Suppressor macrophage treated with lipopolysaccharide for 4 hours (primary cell): ENCODE measurements at places on chromosomes 5 and 9.

- no peak for DNase-seq
Observed at GRCh38 chr9:109796078-109796477, 16.1 kb downstream of the PALM2AKAP2 start.

DNA sequence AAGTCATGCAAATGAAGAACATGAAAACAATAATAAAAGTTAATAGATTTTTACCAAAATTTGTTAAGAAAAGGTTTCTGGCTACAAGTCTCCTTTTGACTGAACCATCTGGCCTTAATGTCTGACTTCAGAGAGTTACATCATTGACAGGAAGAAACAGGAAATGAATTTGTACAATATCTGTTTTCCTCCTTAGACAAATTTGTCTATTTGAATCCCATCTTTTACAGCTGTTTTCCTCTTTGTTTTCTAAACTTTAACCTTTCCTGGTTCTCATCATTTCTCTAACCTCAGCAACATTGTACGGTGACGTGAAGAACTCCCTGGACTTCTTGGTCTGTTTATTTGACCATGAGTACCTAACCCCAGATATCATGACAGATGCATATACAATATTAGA lies 567.5 kb upstream of the RIOK2 start:
- no peak for DNase-seq

GRCh38 chr5:55564721-55565120 lies 30.0 kb upstream of the PLPP1 start:
- DNase-seq: no peak

DNA sequence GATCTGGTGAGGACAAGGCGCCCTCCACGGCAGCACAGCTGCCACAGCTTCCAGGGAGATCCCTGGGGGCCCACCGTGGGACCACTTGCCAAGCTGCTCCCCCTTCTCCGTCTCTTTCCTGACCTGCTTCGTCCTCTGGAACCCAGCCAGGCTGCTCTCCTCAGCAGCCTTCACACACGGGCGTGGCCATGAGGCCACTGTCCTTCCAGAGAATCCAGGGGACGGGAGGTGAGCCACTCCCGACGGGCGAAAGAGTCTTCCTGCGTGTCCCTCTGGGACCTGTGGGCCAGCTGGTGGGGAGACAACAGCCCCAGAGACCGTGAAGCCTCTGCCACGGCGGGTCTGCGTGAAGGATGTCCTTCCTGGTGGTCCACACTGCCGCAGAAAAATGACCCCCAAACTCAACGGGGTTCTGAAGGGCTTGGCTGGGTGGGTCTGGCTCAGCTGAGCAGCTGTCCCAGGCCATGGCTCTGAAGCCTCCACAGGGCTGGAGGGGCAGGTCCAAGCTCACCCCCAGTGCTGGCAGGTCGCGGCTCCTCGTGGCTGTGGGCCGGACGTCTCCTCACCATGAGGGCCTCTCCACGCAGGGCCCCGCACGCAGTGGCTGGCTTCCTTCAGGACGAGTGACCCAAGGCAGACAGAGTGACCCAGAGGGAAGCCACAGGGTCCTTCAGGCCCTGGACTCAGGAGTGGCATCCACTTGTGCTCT lies 47.4 kb upstream of the NKD2 start:
- no peak for DNase-seq

DNA sequence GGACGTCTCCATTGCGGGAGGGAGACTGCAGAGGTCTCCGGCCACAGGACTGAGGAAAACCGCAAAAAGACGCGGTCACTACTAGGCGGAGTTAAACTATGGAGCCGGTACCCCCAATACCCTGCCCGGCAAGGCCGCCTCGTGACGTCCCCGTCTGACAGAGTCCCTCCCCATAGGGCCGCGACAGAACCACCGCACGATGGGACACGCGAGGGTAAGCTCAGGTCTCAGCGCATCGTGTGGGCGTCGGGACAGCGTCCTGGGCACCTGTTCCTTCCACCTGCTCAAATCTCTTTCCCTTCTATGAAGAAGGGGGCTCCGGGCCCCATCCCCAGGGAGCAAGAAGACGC lies 35.2 kb upstream of the GLDC start:
- peak; percentile 69 for DNase-seq

- DNase-seq: no peak
Observed at GRCh38 chr5:125199968-125200865, 453.8 kb upstream of the ZNF608 start.

GRCh38 chr9:133114886-133115603 lies 6.0 kb downstream of the RALGDS start:
- no peak for DNase-seq

- peak; percentile 33 for DNase-seq
Observed at GRCh38 chr9:95313010-95313498, 4.5 kb downstream of the FANCC start.

DNA sequence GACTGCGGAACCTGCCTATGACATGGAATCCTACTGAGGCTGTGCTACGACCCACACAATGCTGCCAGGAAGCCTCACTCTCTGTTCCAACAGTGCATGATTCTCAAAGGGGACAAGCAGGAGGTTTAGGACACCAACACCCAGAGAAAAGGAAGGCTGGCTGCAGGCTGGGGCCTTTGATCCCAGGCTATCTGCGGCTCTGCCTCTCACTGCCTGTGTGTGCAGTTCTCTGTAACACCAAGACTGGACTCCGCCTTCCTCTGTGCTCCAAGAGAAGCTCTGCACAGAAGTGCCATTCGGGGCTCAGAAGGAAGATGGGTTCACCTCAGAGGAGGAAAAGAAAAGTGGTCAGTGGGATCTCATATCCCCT lies 20.5 kb downstream of the ANKH start:
- DNase-seq: no peak

DNA sequence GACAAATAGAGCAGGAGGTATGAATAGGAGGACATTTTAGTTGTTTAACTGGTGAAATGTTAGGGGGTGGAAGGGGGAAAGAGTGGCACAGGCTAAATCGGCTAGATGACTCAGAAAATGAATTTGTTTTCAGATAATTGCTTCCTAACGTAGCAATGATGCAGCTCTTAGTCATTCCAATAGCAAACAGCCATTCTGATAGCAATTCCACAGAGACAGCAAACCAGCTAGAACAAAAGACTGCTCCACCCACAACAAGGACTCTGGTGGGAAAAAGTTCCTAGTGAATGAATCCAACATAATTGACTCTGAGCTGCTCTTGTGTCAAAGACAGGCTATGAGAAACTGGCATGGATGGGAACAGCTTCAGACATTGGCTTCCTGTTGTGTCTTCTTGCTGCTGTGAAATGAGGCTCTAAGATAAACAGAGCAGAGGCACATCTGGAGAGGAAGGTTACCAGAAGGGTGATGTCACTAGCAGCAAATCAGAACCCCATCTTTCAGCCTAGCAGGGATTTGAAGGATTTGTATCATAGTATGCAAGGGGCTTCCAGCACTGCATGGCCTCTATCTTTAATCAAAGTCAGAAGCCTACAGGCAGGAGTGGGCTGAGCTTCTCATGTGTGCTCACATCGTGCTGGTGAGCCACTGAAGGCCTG lies 28.1 kb upstream of the F2RL1 start:
- peak; percentile 39 for DNase-seq

DNA sequence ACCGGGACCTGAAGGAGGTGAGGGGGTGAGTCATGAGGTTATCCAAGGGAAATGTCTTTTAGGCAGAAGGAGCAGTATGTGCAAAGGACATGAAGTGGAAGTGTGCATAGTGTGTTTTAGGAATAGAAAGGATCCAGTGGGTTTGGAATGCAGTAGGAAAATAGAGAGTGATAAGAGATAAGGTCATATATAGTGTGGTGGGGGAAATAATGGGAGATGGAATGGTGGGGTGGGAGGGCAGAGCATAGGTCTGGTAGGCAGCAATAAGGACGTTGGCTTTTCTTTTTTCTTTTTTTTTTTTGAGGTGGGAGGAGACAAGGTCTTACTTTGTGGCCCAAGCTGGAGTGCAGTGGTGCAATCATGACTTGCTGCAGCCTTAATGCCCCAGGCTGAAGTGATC lies 17.8 kb downstream of the SNX24 start:
- no peak for DNase-seq

- DNase-seq: no peak
Observed at GRCh38 chr9:36858805-36859375, 175.2 kb downstream of the PAX5 start.

- DNase-seq: no peak
Observed at GRCh38 chr5:74624931-74625505, 15.5 kb downstream of the ENC1 start.

DNA sequence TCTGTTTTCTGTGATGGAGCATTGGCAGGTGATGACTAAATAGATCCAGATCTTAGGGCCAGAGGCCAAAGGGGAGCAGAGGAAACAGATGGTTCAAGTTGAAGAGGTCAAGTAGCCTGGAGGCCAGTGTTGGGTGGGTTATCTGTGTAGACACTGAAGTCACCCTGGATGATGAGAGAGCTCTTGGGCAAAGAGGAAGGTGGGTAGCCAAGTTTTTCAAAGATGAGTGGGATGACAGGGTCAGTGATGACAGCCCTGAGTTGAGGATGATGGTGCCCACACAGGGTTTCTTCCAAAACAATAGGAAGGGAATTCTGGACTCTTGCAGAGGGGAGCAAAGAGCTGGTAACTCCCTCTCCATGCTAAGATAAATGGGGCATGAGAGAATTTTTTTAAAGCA lies 76.6 kb downstream of the CD180 start:
- peak; percentile 30 for DNase-seq

DNA sequence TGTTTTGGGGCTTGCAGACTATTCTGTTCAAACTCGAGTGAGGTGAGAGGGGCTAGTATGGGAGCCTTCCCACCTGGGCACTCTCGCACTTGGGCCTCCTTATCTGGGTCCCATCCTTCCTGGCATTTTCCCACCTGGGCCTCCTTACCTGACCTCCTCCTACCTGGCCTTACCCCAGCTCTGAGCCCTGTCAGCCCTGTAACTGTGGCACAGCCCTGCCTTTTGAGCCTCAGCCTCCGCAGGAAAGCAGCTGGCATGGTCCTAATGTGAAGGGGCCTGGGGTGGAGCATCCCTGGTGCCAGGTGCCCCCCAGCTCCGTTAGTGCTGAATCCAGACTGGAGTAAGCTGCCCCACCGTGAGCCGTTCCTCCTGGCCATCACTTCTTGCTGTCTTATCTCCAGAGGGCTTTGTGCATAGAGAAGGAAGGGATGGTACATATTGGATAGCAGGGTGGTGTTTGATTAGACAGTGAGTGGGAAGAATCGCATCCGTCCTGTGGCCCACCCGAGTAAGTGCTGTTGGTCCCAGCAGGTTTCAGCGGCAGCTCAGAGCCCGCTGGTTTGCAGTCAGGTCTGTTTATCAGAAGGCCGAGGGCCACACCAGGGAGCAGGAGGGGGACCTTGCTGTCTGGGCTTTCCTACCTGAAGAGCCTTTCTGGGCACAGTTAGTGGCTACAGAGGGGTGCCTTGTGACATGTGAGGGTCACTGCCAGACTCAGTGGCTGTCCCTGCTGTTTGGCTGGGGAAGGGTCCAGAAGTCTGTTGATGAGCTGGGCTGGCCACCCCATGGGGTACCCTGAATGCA lies 76.5 kb downstream of the WNK2 start:
- DNase-seq: no peak

DNA sequence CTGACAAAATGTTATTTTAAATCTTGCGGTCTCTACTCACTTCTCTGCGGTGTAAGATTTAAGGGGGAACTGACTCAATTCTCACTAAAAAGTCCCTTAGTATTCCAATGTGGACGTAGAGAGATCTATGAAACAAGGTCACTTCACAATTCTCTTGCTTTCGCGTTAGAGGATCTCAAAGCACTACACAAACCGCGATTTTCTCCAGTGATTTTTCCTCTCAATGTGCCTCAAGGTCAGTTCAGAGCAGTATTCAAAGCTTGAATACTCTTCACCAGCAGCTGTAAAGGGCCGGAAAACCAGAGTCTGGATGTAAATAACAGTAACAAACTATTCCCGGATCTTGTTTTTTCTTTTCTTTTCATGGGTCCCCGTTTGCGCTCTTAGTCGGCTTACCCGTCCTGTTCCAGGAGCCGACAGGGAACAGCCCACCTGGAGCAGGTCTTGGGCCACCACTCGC lies 128.2 kb downstream of the TMEM161B start:
- no peak for DNase-seq

DNA sequence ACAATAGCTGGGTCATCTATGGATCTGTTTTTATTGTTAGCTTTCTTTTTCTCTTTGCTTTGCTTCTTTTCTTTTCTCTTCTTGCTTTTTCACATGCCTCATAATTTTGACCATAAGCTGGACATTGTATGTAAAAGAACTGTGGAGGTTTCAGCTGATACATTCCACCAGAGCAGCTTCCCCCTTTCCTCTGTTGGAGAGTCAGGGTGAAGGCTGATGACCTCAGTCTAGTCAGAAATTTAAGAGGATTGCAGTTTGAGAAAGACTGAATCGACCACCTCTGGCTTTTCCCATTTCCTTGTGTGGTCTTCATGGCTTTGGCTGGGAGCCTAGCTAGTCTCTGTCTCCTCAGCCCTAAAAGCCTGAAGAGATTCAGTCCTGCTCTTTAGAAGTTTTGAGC lies 42.0 kb downstream of the KCNIP1 start:
- DNase-seq: peak; percentile 29

DNA sequence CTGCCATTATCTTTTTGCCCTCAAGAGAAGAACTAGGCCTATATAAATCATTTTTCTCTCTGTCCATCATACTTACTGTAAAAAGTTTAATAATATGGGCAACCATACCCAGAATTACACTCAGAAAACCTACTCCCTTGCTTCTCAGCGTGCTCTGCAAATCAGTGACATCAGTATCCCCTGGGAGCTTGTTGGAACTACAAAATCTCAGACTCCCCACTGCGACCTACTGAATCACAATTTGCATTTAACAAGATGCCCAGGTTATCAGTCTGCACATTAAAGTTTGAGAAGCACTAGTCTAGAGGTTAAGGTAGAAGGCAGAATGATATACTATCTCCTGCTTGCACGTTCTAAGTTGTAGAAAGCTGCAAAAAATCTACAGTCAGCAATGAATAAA lies 127.2 kb downstream of the MLLT3 start:
- DNase-seq: no peak

DNA sequence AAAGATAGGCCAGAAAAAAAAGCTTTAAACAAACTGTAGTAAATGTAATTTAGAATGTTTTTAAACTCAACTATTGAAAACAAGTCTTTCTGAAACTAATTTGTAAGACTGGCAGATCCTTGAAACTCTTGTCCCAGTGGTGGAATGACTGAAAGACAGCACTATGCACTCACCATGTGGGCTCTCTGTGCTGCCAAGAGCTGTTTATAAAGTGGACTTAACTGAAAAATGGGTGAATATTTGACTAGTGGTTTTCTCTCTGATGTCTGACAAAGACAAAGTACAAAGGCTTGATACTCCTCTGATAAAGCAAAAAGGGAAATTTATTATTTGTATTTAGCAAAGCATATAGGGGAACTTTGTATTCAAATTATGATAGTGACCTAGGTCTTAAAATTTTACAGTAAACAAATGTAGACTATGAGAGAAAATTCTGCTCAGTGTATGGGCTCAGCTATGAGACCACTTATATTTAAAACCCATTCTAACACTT lies 635.4 kb downstream of the NR2F1-AS1 start:
- no peak for DNase-seq

- DNase-seq: no peak
Observed at GRCh38 chr9:27538647-27539046, 9.0 kb upstream of the MOB3B start.

- no peak for DNase-seq
Observed at GRCh38 chr5:147465747-147466146, 44.1 kb downstream of the DPYSL3 start.

GRCh38 chr5:5560016-5560415 lies 137.5 kb downstream of the ICE1 start:
- DNase-seq: no peak
